Activated T-cell treated with anti-CD3 and anti-CD28 coated beads for 24 hours (primary cell): ENCODE measurements at places on chromosomes 4 and X.

- no peak for DNase-seq
Observed at GRCh38 chr4:25098964-25099891, 61.0 kb downstream of the SEPSECS start.

DNA sequence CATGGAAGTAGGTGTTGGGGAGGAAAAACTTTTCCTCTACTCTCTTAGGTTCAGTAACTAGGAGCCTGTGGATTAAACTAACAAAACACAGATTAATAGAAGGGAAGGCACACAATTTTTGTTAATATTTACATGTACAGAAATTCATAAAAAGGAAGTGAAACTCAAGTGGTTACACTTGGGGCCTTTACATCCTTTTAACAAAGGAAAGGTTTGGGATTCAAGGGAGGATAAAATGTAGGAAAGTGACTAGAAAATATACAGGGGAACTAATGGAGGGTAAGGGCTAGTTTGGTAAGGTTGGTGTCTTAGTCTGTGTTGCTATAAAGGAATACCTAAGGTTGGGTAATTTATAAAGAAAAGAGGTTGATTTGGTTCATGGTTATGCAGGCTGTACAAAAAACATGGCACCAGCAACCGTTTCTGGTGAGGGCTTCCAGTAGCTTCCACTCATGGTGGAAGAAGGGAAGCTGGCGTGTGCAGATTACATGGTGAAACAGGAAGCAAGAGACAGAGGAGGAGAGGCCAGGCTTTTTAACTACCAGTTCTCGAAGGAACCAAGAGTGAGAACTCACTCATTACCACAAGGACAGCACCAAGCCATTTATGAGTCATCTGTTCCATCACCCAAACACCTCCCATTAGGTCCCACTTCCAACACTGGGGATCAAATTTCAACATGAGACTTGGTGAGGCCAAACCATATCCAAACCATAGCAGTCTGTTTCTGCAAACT lies 124.4 kb downstream of the CHRDL1 start:
- DNase-seq = no peak

DNA sequence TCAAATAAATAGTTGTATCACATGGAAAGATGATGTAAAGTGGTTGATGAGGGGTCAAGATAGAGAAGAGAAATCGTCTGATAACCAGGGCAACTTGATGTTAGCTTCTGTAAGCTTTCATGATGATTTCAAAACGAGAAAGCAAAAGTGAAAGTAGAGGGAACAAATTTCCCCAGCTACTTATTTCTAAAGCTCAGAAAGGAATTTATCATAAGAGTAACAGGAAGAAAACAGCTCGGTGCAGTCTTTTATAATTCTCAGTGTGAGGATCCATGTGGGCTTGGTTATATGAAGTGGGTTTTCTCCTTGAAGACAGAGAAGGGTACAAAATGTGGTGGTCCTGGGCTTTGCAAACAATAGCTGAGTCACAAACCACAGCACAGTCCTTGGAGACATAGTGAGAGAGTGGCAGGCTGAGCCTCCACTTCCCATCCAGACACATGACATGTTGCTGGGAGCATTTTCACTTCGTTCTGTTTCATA lies 32.1 kb upstream of the GLRA2 start:
- peak; percentile 1 for DNase-seq

GRCh38 chrX:63656871-63657580 lies 128.0 kb downstream of the ARHGEF9 start:
- DNase-seq = no peak

DNA sequence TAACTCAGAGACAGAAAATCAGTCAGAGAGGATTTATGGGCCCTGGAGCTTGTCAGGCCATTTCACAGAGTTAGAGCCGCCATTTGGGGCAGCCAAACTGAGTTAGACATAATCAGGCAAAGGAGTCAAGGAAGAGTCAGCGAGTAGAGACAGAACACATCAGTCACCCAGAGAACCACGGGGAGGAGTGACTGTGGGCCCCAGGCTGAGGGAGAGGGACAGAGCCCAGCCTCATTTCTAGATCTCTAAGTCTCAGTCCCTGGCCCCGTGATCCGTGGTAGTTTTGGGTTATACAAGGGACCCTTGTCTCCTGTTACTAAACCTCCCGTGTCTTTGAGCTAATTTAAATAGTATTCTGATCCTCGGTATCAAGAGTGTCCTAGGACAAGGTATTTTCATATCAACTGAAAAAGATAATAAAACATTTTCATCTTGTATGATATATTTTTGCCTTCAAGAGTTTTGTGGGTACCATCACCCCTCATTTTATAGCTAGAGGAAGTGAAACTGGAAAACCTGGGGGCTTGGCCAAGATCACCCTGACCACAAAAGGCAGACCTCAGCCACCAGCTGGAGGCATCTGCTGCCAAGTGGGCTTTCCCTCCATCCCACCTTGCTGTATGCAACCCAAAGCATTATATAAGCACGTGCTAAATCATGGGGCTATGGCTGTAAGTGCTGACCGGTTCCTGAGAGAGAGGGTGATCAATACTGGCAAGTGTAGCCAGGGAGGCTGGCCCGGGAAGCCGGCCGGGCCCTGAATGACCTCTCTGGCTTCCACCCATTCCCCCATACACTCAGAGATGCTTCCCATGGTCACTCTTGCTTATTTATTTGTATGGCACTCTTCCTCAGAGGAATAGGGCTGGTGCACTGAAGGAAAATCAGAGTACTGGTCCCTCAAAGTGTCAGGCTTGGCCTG lies 204.1 kb downstream of the BCOR start:
- DNase-seq = no peak

DNA sequence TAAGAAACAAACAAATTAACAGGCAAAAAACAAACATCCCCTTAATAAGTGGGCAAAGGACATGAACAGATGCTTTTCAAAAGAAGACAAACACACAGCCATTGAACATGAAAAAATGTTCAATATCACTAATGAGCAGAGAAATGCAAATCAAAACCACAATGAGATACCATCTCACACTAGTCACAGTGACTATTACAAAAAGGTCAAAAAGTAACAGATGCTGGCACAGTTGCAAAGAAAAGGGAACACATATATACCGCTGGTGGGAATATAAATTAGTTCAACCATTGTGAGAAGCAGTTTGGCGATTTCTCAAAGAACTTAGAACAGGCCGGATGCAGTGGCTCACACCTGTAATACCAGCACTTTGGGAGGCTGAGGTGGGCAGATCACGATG lies 146.1 kb upstream of the NEIL3 start:
- no peak for DNase-seq

GRCh38 chrX:128717635-128718578 lies 665.7 kb upstream of the ACTRT1 start:
- DNase-seq = no peak

- no peak for DNase-seq
Observed at GRCh38 chrX:56975611-56976010, 19.7 kb downstream of the SPIN3 start.

DNA sequence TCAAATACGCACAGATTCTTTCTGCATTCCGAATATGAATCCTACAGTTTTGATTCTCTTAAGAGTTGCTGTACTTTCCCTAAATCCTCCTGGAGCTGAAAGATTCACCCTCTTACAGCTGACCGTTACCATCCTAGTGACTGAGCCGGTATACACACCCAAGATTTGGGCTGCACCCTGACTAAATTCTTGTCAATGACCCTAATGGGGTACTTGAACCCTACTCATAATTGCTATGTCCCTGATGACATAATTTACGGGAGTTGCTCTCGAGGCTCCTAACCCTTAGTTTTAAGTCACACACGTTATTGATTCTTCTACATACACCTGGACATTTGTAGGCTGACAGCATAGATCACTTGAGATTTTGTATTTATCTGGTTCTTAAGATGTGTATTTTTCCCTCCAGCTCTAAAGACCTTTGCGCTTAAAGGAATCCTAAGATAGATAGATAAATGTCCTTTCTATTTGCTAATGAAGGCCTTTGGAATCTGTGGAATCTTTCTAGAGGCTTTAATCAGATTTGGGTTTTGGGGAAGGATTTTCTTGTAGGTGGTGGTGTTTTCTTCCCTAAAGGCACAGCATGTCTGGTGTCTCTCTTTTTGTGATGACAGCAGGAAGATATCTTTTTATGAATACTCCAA lies 37.8 kb downstream of the CLDN34 start:
- DNase-seq = no peak

- DNase-seq = no peak
Observed at GRCh38 chr4:41148292-41148691, 66.0 kb downstream of the APBB2 start.

DNA sequence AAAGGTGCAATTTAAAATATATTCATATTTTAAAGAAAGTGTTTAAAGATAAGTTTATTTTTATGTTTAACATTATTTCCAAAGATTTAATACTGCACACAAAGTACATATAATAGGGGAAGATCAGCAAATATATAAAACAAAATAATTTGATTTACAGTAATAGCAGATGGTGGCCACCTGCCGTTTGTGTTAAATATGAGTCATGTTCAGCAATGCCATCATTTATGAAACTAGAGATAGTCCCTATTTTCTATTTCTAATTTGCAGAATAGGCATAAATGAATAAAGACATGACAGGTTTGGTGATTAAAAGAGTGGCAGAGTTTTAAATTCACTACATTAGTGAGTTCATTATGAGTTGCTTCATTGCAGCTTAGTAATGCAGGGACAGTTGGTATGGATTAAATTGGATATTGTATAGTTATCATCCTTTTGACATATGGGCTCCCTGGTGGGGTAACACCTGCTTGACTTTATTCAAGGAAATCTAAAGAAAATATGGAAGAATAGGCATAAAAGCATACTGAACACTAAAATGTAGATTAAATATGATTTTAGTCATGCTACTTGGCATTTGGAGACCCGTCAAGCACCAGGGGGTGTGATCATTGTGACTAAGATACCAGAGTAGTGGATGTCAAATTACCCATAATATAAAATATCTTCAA lies 78.8 kb upstream of the BANK1 start:
- DNase-seq = no peak

GRCh38 chrX:4638036-4638435 lies 924.6 kb upstream of the PRKX start:
- DNase-seq = no peak

DNA sequence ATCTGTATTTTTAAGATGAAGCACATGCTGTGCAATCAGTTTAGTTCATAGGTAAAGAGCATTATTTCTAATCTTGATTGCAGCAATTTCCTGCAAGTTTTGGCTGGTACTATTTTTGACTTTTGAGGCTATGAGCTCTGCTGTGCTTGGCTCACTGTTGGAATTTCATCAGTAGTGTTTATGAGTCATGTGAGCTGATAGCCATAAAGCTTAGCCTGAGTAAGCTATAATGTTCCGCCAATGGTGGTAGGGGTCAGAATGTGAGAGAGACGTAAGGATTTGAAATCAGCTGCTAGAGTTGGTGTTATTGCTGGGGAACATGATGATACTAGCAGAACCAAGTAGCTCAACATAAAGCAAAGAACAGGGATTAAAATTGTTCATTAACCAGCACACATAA lies 590.9 kb upstream of the GNPDA2 start:
- no peak for DNase-seq
